ENCODE measurements at places on chromosomes 3 and 15.
A peak's percentile ranks its signal among the peaks of the same experiment; 100 is the strongest.

- no peak for DNase-seq
Measured at GRCh38 chr3:119628816-119629445, 31.2 kb downstream of the PLA1A start.

- DNase-seq: no peak
Measured at GRCh38 chr3:6421666-6422445, 439.1 kb upstream of the GRM7 start.

- no peak for DNase-seq
Measured at GRCh38 chr3:127151992-127152650, 40.8 kb upstream of the PRR23E start.

- DNase-seq: no peak
Measured at GRCh38 chr3:29281094-29281343, 148 bp downstream of the RBMS3 start.

DNA sequence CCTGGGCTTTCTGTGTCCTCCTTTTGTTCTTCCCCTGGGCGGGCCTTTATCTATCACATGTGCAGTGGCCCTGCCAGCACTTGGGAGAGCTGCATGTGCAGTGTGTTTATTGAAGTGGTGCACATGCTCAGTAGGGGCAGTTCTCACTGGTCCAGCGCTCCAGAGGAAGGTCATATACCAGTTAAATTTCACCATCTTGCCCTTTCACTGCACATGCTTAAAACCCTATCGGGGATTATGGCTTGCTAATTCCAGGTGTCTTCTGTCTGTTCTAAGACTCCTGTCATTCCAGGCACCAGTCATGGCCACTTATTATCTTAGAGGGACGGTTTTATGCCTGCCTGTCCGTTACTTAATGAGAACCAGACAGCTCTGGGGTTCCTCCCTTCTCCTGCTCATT is 52.2 kb downstream of the ROPN1B start:
- DNase-seq: no peak

DNA sequence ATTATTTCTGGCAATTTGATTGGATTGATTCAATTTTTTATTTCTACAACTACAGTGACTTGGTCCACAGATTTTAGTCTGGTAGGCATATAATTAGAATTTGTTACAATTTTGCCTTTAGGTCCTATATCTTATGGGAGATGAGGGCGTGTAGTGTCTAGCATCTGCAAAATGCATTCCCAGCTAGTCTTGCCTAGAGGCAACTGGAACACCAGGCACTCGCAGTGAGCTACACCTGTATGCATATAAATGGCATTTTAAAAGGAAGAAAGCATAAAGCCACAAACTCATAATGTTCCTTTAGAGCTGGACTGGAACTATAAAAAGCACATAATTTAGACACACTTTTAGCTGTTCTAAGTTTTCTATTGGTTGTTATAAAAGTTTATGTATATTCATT is 17.9 kb upstream of the SPPL2A start:
- DNase-seq: no peak

DNA sequence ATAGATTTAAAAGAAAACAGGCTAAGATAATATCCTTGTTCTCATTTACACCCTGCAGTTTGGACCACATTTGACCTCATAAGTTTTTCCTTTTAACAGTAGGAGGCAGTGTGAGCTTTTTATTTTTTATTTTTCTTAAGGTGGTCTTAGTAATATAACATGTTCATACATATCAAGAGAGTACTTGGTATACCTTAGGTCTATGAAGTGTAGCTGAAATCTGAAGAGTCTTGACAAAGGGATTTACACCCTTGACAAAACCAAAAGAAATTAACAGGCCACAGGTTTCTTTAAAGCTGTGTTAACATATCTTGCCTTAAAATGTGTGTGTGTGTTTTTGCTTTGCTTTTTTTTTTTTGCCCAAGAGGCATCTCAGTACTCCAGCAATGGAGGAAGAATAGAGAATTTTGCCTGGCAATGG is 3.2 kb downstream of the RAP2B start:
- DNase-seq: no peak

DNA sequence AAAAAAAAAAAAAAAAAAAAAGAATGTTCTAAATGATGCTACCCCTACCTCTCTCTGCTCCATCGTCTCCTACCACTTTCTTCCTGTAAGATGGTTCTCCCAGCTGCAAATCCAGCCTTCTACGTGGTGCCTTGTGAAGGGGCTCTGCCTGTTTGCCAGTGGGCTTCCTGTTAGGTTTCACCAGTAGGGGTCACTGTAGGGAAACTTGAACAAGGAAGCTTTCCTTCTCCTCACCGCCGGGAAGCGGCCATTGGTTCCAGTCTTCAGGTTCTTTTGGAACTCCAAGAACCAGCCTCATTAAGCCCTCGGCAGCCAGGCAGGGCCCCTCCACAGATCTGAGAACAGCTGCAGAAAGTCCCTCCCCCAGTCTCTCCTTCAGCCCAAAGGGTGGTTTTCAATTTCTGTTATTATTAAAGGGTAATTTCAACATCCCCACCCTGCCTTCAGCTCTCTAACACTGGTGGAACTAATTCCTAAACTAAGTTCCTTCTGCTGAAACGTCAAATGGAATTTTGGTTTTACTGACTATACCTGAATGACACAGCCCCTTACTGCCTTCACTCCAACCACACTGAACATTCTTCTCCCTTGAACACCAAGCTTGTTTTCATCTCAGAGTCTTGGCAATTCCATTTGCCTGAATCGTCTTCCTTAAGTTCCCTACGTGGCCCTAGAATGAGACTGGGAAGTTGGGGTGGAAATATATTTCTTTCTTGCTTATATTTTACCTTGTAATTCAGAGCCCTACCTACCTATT is 13.5 kb downstream of the MCCC1 start:
- no peak for DNase-seq

DNA sequence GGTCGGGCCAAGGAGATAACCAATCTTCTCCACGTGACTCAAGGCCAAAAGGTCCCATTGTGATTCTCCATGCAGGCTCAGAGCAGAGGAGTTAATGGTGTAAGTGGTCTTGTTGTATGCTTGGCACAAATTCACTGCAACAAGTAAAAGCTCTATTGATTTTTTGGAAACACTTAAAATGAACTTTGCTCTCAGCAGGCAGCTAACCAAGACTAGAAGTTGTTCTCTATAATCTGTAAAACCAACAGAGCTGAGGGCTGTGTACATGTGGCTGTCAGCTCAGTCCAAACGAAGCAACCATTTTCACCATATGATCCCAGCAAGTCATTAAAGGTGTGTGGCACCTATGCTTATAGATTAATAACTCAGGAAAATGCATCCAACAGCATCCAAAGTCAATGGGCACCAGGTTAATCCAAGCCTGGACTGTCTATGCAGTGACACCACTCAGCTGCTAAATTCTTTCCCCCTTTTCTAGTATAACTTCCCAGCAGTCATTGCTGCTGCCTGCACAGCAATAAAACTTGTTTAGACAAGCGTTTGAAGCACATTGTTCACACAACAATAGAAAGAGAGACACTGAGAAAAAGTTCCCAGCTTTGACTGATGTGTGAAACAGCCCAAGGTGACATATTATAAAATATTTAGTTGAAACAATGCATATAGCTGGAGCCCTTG is 603.8 kb upstream of the ADAMTS9 start:
- no peak for DNase-seq

DNA sequence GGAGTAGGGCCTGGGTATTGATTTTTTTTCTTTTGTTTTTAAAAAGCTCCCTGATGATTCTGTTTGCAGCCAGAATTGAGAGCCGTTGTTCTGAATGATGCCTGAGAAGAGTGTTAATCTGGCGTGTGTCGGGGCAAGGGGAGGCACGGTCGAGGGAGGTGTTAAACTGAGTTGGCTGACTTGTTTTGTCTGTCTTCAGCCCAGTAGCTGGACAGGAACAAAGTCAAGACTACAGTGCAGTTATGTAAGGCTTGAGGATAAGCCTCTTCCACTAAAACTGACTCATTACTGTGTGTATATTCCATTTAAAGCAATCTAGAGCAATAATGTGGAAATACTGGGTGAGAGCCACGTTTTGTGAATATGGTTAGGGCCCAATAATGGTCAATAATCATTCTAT is 119.0 kb upstream of the DLG1 start:
- DNase-seq: no peak

DNA sequence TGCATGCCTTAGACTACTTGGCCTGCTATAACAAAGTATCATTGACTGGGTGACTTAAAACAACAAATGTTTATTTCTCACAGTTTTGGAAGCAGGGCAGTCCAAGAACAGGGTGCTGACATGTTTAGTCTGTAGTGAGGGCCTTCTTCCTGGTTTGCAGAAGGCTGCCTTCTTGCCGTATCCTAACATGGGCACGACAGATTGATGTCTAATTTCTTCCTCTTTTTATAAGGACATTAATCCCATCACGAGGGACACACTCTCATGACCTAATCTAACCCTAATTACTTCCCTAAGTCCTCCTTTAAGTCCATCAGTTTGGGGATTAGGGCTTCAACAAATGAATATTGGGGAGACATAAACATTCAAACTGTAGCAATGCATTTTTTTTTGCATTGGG is 10.9 kb upstream of the GOLGA8B start:
- DNase-seq: no peak

DNA sequence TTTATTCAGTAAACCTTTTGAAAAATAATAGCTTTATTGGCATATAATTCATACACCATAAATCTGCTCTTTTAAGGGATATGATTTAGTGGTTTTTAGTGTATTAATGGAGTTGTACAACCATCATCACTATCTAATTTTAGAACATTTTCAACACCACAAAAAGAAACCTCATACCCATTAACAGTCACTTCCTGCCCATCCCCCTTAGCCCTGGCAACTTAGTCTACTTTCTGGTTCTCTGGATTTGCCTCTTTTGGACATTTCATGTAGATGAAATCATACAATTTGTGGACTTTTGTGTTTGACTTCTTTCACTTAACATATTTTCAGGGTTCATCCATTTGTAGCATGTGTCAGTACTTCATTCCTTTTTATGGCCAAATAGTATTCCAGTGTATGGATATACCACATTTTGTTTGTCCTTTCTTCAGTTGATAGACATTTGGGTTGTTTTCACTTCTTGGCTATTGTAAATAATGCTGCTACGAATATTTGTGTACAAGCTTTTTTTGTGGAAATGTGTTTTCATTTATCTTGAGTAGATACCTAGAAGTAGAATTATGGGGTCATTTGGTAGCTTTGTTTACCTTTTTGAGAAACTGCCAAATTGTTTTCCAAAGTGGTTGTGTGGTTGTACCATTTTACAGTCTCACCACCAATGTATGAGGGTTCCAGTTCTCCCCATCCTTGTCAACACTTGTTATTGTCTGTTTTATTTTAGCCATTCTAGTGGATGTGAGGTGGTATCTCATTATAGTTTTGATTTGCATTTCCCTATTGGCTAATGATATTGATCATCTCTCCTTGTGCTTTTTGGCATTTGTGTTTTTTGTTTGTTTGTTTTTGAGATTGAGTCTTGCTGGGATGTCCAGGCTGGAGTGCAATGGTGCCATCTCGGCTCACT is 45.8 kb downstream of the SMAD3 start:
- no peak for DNase-seq

DNA sequence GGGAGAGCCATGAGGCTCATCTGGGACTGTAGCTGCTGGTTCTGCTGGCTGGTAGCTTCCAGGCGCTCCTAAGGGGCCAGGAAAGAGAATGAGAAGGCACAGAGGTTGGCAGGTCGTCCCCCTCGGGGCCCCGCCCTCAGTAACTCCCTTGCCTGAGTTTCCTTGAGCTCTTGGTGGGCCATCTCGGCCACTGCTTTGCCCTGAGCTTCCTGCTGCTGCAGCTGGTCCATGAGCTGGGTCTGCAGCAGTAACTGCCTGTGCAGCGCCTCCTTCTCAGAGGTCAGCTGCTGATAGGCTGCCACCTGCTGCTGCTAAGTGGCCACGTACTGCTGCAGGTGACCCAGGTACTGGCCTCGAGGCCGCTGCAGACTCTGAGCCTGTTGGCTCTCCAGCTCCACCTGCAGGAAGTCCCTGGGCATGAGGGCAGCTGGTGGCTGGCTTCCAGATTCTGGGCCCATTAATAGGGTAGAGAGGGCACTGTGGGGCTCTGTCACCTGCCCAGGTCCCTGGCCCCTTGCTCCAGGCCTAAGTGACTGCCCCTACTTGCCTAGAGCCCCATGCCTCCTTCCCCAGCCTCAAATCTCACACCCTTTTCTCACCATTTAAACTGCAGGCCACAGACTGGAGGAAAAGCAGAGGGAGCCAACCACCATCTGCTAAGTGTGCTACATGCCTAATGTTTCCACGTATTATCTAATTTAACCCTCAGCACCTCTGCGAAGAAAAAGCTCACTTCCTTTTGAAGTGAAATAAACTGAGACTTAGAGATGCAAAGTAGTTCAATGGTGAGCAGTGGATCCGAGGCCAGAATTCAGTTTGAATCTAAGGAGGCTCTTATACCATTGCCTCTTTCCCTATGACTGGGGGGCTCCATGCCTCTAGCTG is 10.8 kb upstream of the VPS33B start:
- peak; percentile 20 for DNase-seq

DNA sequence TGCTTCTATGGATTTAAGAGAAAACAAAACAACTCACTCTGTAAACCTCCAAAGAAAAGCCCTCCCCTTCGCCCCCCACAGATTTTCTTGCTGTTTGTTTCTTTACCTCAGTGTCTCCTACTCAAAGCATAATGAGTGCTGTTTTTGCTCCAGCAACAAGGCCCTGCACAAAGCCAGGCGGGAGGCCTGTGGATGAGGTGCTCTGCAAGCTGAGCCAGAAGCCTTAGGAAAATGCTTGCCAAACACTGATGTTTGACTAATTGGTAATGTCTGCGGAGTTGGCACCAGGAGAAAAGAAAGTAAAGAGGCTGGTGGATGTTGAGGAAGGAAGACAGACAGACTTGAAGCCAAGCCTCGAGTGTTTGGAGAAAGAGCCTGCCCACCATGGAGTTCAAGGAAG is 99.7 kb downstream of the RARB start:
- no peak for DNase-seq

- DNase-seq: no peak
Measured at GRCh38 chr3:194105292-194105691, 30.7 kb upstream of the HES1 start.

- DNase-seq: no peak
Measured at GRCh38 chr3:4742359-4742758, 236.9 kb upstream of the BHLHE40 start.

- no peak for DNase-seq
Measured at GRCh38 chr3:30872879-30873278, 21.6 kb downstream of the GADL1 start.

GRCh38 chr3:124529826-124530571 is 200.3 kb upstream of the UMPS start:
- no peak for DNase-seq

DNA sequence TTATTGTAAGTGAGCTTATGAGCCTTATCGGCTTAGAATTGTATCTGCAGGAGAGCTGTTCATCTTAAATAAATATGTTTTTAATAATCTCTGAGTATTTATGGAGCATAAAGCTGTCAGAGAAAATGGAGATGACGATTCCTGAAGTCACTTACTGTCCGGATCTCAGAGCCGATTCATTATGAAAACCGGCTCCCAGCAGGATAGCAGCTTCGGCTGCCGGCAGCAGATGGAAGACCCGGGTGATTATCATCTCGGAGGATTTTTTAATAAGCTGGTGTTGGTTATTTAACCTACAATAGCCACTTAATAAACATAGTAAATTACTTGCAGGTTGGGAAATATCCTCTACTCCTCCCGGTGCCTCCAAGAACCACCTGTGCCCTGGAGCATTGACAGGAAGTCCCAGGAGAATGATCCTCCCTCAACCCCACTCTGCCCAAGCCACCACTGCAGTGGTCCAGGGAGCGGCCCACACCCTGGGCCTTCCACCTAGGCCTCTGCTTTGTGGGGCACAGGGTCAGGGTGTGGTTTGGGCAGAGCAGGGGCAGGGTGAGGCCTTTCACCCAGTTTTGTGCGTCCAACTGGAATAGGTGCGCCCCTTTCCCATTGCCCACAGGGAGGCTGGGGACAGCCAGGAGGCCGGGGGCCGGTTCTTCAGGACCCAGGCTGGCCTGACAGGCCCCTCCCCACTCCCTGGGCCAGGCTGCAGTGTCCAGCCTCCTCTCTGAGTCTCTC is 42.2 kb upstream of the PRR23E start:
- no peak for DNase-seq
